ENCODE measurements at places on chromosomes 16 and 17.

DNA sequence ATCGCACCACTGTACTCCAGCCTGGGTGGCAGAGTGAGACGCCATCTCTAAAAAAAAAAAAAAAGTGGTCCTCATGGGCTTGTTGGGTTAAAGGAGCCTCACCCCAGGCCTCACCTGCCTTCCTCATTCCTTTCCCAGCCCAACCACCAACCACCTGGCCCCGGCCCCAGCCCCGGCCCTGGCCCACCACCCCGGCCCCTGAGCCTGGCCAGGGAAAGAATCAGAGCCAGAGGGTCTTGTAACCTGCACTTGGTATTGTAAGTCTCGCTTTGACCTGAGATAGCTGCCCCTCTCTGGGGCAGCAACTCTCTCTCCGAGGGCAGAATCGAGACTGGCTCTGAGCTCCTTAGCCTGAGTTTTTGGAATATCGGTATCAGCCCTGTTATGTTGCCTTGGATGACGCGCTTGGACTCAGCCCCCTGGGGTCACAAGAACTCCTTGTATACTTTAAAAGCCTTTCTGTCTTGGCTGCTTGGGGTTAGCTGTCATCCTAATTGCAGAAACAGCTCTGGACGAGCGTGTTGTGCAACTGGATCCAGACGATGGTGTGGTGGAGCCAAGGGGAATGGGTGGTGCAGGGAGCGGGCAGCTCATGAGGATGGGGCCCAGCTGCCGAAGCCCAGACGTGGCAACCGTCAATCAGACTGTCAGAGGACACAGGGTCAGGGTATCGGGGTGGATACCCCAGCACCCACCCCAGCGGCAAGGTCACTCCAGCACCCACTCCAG is 14.6 kb downstream of the SMTNL2 start:
- DNase-seq: no peak

- no peak for DNase-seq
Measured at GRCh38 chr16:72561-73548, at the start of gene RHBDF1. Gene RHBDF1 (minus strand): TSS chr16:72631. CDS start chr16:65015, 7,616 bp downstream.

GRCh38 chr17:40110026-40110845 is 9.8 kb upstream of the NR1D1 start:
- no peak for DNase-seq

- DNase-seq: no peak
Measured at GRCh38 chr16:30787613-30788378, 791 bp upstream of the ZNF629 start.

- no peak for DNase-seq
Measured at GRCh38 chr17:40442392-40443195, 656 bp upstream of the IGFBP4 start.

DNA sequence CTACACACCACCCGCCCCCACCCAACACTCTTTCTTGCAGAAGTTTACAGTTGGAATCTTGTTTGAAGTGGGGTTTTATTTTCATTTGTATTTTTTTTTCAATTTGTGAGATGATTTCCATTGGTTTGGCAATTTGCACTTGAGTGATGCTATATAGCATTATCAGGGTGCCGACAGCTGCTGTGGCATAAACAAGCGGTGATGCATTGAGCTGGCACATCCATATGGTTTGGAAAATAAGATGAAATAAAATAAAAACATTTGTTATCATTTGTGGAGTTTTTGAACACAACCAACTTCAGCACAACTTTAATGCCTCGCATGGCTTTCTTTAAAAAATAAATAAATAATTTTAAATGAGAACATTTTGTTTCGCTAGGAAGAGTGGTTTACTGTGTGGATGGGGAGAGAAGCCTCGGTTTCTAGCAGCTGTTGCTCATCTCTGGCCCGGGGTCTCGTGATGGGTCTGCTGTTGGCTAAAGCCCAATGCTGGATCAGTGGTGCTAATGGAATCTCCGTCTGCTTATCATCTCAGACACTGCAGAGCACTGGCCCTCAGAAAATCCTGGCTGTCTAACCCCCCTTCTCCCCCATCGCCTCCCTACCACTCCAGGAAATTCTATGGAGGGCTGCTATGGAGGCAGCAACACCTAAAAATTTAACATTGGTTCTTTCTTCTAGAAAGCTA is 192.3 kb upstream of the MAF start:
- no peak for DNase-seq

DNA sequence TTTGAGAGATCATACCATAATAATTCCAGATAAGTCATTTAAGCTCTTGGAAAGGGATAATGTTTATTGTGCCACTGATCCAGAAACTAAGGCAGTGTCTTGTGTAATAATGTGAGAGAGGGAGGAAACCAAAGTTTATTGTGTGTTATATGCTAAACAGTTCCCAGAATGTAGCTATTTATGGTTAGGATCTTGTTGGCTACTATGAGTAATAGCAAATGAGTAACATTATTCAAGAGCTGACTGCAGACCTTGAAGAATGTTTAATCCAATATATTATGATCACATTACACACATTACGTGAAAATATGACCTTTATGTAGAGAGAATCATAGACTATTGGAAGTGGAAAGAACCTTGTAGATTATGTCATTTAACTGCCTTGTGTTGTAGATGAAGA is 139.5 kb downstream of the BCAS3 start:
- DNase-seq: no peak

- no peak for DNase-seq
Measured at GRCh38 chr16:3101841-3102470, 2.9 kb upstream of the ZSCAN10 start.

DNA sequence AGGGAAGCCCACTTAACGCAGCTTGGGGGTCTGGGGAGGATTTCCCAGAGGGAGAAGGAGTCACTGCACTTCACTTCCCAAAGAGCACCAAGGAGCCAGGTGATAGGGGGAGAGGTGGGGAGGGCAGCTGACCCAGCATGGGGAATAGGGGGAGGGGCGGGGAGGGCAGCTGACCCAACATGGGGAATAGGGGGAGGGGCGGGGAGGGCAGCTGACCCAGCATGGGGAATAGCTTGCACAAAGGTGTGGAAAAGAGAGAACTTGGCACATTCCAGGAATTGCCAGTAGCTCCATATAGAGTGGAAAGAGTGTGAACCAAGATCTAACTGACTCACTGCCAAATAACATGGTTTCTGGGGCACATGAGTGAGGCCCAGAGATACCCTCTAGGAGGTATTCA is 110.3 kb downstream of the CCT6B start:
- no peak for DNase-seq

GRCh38 chr16:48004141-48004695 is 151.6 kb downstream of the ABCC12 start:
- no peak for DNase-seq

GRCh38 chr17:7307686-7308624 is 527 bp downstream of the EIF5A start:
- peak; percentile 83 for DNase-seq

DNA sequence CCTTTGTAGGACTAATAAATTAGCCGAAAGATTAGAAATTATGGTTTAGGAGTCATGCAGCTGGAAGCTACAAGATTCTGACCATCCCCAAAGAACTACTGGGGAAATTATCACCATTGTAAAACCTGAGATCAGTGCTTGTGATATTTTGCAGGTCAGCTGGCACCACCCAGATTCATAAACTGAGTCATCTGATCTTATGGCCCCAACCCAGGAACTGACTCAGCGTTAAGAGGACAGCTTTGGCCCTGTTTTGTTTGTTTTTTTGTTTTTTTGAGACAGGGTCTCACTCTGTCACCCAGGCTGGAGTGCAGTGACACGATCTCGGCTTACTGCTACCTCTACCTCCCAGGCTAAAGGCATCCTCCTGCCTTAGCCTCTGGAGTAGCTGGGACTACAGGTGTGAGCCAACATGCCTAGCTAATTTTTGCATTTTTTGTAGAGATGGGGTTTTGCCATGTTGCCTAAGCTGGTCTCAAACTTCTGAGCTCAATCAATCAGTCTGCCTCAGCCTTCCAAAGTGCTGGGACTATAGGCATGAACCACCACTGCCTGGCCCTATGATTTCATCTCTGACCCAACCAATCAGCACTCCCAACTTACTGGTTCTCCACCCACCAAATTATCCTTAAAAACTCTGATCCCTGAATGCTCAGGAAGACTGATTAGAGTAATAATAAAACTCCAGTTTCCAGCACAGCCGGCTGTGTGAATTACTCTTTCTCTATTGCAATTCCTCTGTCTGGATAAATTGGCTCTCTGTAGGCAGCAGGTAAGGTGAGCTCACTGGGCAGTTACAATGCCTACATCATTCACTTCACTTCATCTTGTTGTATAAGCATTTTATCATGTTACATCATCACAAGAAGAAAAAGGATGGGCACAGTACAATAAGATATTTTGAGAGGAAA is 79.4 kb upstream of the KSR1 start:
- no peak for DNase-seq

- no peak for DNase-seq
Measured at GRCh38 chr16:70687102-70687511, 1.3 kb upstream of the MTSS2 start.

GRCh38 chr16:81138831-81139557 is 42.8 kb upstream of the GCSH start:
- no peak for DNase-seq

GRCh38 chr16:31067342-31067741 is 6.7 kb downstream of the ZNF668 start:
- DNase-seq: no peak

DNA sequence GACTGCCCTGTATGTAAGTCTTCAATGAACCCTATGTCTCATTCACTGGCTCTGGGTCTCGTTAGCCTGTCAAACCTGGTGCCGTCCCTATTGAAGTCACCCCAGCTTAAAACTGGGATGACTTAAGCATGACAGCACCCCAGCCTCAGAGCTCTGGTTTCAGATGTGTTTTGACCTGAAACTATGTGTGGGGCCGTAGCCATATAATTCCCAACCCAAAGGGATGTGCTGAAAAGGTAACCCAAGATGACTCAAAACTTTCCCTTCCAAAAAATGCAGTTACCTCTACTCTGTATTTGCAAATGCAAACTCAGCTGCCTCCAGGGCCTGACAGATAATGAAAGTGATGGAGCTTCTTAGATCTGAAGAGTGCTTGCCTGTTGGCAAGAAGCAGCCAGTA is 478.3 kb upstream of the ERCC4 start:
- DNase-seq: no peak

GRCh38 chr17:29172589-29172988 is 7.6 kb downstream of the MYO18A start:
- DNase-seq: no peak

GRCh38 chr17:38701504-38702165 is 3.4 kb upstream of the MLLT6 start:
- DNase-seq: peak; percentile 93

DNA sequence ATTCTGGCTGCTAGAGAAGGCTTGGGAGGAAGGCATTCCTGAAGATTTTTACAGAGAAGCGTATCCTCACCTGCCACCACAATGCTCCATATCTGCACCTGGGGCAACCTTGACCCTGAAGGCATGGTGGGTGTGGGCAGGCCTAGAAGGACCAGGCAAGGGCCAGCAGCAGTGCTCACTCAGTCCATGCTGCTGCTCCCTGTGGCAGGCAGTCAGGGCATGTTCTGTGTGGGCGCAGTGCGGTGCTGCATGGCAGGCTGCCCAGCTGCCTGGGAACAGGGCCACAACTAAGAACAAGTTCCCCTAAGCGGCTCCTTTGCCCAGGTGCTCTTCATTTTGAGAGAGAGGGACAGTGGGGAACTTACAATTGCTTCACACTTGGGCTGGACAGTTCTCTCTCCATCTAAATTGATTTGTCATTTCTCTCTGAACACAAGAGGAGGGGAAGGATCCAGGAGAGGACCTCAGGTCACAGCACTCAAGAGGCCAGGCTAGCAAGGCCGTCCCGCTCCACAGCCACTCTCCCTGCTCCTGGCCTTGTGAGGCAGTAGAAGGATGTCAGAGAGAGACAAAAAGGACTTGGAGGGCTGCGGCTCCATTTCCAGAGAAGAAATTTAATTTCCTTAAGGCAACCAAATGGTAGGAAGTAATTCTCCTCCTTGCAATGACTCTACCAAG is 158.8 kb downstream of the AATF start:
- DNase-seq: no peak

- DNase-seq: no peak
Measured at GRCh38 chr16:87178977-87179376, 138.2 kb downstream of the C16orf95 start.

GRCh38 chr16:76487411-76488064 is 210.3 kb downstream of the CNTNAP4 start:
- no peak for DNase-seq

DNA sequence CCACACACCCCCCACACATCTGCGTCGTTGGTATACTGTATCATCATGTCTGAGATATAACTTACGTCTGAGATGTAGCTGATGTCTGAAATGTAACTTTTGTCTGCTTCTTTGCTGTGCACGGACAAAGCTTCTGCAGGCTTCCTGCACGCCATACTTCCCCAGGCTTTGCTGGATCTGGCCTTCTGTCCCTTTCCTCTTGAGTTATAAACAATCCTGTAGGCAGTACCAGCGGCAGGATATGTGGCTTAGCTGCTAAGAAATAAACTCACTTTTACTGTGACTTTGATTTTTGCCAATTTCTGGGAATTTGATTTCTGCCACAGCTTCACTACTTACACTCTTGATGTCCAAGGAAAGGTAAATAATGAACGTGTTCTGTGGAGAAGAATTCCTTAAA is 184.4 kb downstream of the RPTOR start:
- no peak for DNase-seq

- DNase-seq: no peak
Measured at GRCh38 chr17:8053600-8053999, 14.7 kb downstream of the ALOX15B start.

GRCh38 chr17:77560841-77561240 is 397.7 kb upstream of the TNRC6C start:
- DNase-seq: no peak

DNA sequence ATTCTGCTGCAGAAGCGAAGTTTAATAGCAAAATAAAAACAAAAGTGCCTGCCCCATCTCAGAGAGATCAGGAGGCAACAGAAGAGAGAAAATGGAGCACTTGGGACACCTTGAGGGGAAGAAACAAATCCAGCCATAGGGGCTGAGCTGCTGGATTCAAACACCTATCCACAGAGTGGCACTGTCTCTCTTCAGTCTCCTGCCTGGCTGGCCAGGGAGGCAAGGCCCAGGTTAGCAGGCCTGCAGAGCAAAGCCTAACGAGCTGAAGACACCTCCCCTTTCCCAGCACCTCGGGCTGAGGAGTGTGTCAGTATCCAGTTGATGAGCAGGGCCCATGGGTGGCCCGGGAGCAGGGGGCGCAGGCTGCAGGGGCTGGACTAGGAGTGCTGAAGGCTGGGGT is 8.8 kb upstream of the KRT31 start:
- DNase-seq: no peak

- no peak for DNase-seq
Measured at GRCh38 chr17:65688307-65688706, 126.9 kb upstream of the AXIN2 start.

DNA sequence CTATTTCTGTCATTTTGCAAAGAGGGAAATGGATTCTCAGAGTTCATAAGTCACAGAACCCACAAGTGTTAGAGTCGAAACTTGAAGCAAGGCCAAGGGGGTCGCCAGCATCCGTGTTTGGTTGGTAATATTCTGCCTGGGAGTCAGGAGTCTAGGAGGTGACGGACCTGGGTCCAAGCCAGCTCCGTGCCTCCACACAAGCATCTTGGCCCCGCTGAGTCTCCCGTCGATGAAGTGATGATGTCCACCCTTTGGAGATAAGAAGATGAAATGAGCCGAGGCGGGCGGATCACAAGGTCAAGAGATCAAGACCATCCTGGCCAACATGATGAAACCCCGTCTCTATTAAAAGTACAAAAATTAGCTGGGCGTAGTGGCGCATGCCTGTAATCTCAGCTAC is 53.2 kb upstream of the TNRC6C start:
- no peak for DNase-seq

- DNase-seq: no peak
Measured at GRCh38 chr17:6623941-6624340, 16.6 kb downstream of the KIAA0753 start.

GRCh38 chr17:79326814-79327213 is 252.2 kb downstream of the ENGASE start:
- no peak for DNase-seq

All from activated CD8-positive, alpha-beta memory T cell treated with anti-CD3 and anti-CD28 coated beads for 24 hours (primary cell).